ENCODE measurements at places on chromosomes 12 and 14.

DNA sequence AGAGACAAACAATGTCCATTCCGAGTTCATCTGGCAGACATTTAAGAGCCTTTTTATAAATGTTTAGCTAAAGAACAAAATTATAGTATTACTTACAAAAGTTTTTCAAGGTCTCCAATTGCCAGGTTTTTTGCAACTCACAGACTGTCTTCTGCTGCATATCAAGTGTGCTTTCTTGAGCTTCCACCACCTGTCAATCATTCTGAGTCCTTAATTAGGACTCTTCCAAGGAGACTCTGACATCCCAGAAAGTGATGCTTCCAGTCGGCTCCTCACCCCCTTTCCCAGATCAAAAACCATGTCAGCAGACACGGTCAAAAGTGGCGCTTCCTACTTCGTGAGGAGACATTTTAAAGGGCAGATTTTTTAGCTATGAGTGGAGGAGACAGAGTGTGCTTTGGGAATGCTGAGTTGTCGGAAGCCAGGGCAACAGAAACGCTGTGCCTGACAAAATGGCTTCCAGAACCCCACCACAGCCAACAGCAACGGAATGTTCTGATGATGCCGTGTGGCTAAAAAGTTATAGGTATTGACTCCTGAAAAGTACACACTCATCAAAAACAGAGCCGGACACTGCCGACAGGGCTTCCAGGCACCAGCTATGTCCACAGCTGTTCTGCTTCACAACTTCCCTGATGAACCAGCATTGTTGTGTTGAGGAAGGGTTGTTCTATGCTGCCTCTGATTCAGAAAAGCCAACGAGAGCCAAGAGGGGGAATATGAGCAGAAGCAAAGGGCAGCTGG is 116.1 kb upstream of the SLC35F4 start:
- DNase-seq, result no peak

DNA sequence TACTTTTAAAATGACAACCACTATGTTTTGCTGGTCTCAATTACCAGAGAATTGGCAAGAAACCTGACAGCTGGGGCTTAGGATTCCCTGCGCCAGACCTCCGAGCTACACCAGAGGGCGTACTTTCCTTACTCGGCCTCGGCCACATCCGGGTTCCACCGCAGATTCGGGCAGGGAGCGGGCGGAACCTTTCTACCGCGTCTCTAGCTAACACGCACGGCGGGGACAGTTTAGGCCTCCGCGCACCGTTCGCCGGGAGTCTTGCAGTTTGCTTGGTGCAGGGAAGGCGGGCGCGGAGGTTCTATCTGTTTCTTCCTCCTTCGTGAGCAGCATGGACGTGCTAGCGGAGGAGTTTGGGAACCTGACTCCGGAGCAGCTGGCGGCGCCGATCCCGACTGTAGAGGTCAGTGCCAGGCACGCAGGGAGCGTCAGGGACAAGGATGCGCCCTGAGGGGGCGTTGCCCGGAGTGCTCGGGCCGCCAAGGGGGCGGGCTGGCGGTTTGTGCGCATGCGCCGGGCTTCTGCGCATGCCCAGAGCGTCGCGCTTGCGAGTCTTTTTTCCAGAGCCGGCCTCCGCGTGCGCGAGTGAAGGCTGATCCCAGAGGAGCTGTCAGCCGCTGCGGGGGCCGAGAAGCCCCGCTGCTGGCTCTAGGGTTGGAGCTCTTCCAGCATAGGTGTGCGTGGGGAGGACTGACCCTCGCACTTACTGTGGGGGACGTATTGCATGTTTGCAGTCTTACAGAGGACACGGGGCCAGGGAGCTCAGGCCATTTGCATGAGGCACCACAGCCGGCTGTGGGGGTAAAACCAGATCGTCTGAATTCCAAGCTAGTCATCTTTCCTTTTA is at the start of gene POLR3B:
POLR3B (plus strand) TSS at position 200 of the 847 bp plus-strand sequence; CDS start at position 332, 132 bp downstream.
- peak; percentile 87 for DNase-seq

DNA sequence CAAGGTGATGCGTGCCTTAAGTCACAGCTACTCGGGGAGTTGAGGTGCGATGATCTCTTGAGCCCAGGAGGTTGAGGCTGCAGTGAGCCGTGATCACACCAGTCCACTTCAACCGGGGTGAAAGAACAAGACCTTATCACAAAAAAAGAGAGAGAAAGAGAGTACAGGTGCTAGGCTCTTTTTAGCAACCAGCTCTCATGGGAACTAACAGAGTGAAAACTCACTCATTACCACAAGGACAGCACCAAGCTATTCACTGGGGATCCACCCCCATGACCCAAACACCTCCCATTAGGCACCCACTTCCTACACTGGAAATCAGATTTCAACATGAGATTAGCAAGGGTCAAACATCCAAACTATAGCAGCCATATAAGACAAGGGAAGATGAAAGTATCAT is 164.2 kb downstream of the NDUFA12 start:
- no peak for DNase-seq

DNA sequence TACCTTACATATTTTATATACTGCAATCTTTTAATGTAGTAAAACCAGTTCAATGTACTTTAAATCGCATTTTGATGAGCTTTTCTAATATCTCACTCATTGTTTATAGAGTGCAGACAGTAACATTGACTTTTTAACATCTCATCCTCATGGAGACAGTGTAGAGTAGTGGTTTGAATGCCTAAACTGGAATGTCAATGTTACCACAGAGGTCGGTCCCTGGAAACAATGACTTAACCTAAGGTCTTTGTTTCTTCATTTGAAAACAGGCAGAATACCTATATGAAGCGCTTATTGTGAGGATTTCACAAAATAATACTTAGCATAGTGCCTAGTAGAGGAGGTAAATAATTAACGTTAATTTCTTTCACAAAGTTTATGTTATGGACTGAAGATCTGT is 5.0 kb downstream of the CDK17 start:
- no peak for DNase-seq

- DNase-seq, result no peak
Measured at GRCh38 chr12:66206141-66206540, 17.1 kb downstream of the IRAK3 start.

GRCh38 chr12:26097046-26097878 is 27.6 kb downstream of the BHLHE41 start:
- no peak for DNase-seq

GRCh38 chr12:129494766-129495165 is 409.1 kb downstream of the TMEM132D start:
- no peak for DNase-seq

GRCh38 chr12:99498756-99499155 is 148.8 kb upstream of the GARIN6 start:
- no peak for DNase-seq

DNA sequence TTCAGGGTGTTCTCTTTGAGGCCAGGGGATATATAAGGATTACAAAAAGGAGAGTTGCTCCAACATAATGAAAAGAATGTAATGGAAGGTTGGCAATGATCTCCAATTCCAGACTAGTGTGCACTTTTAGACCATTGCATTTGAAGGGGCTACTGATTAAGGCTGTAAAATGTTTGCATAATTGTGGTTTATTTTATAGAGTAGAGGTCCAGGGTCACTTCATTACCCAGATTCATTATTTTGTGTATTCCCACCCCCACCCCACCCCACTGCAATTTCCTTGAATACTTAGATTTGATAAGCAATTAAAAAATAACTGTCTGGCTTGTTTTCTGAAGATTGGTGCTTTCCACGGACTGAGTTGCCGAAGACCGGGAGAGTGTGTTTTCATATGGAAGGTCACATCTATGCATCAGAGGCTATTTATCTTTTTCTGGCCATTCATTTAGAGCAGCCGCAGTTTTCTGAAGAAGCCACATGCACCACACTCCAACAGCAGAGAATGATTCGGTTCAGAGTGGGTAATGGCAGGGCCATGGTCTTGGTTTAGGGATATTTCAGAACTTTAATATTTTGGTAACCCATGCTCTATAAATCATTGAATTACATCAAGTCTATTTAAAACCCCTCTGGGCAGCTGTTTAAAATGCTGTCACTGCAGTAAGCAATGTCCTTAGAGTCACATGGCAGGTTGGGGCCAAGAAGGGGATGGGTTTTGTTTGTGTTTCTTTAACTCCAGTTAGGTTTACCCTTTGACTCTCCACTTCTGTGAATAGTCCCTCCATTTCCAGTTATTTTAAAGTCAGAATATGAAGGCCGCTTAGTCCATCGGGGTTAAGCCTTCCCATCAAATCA is 94.6 kb downstream of the TMEM30B start:
- no peak for DNase-seq

DNA sequence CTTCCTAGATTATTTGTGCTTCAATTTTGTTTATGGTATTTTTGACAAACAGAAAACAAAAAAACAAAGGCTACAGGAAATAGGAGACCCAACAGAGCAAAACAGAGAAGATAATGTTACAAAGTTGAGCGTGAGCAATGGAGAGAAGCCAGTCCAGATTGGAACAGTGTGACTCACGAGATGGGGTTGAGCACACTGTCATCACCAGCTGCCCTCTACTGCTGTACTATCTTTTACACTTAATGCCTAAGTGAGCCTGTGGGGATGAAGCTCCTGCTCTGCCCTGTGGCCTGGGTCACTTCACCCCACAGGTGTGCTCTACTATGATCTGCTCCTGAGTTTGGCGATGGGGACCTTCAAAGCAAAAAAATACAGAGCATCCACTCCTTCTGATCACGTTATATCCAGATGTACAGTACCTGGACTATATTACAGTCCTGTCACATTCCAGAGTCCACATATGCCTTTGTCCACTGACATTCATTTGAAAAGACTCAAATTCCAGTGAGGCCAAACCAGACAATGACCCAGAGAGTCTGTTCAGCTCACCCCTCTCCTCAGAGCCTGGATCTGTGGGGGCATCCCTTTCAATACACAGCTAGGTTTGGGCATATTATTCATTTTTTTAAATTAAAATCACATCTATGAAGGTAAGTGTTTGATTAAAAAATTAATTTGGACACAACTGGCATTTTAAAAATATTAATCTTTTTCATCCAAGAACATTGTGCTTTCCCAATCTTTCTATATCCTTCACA is 4.4 kb downstream of the IPO8 start:
- no peak for DNase-seq
